Metanephros (tissue), 2 donors: ENCODE measurements at places on chromosomes 3 and 15. TPM values are rescaled to one million over a fixed set of nuclear protein-coding genes. Genes with fewer than 3 reads are reported as not detected.

TERC gene
- total RNA-seq = 608 TPM

MKRN2OS gene
- total RNA-seq = 0.35 TPM

CIDEC gene
- total RNA-seq = 0.18 TPM

RBP2 gene
- not detected for total RNA-seq

STRIT1 gene
- 2.0 TPM for total RNA-seq

TMCO5A gene
- not detected for total RNA-seq

SEMA3F gene
- 42.8 TPM for total RNA-seq

COL8A1 gene
- total RNA-seq = 13.0 TPM

AADACL2 gene
- not detected for total RNA-seq

SATB1 gene
- 49.2 TPM for total RNA-seq

CTXN2 gene
- not detected for total RNA-seq

NIPA2 gene
- 48.5 TPM for total RNA-seq

GP5 gene
- 1.6 TPM for total RNA-seq

CATSPER2 gene
- 1.9 TPM for total RNA-seq

DAPK2 gene
- 18.9 TPM for total RNA-seq

AMOTL2 gene
- 149 TPM for total RNA-seq

ZNF501 gene
- total RNA-seq = 9.2 TPM

LIPC gene
- total RNA-seq = 6.6 TPM
